ENCODE measurements at places on chromosomes 5 and 9.

DNA sequence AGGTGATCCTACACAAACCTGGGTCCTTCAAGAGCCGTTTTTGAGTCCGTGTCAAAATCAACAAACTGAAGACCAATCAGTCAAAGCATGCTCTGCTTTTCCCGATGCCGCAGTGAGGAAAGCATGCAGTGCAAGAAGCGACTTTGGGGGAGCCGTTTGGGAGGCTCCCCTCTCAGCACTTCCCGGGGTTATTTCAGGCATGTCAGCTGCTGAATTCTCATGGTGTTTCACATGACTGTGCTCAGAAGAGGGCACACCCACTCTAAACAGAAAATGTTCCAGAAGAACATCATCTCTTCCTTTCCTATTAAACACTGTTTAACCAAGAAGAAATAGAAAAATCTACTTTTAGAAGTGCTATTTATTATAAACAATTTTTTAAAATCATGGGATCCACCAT, 125.5 kb downstream of the EPB41L4A start:
- DNase-seq: no peak

GRCh38 chr5:136090319-136090718, 42.3 kb upstream of the SMAD5 start:
- no peak for DNase-seq

- DNase-seq: no peak
Measured at GRCh38 chr5:140346348-140347221, at the start of gene HBEGF. HBEGF (minus strand) TSS chr5:140346603; CDS start chr5:140346328, 275 bp downstream.

DNA sequence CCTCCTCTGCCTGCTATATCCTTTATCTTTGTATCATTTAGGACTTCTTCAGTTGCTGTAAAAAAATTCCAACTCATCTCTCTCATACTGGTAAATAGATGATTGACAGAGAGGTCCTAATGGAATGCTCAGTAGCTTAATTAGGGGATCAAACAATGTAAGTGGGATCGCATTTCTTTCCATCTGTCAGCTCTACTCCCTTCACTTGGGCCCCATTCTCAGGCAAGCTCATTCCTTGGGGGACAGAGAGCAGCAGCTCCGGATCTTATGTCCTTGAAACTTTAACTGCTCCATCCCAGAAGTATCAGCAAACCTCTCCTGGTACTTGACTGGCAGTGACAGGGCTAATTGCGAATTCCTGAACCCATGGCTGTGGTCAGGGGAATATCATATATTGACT, 146.7 kb downstream of the YTHDC2 start:
- DNase-seq: no peak

GRCh38 chr5:62138607-62139006, 167.4 kb upstream of the KIF2A start:
- no peak for DNase-seq

DNA sequence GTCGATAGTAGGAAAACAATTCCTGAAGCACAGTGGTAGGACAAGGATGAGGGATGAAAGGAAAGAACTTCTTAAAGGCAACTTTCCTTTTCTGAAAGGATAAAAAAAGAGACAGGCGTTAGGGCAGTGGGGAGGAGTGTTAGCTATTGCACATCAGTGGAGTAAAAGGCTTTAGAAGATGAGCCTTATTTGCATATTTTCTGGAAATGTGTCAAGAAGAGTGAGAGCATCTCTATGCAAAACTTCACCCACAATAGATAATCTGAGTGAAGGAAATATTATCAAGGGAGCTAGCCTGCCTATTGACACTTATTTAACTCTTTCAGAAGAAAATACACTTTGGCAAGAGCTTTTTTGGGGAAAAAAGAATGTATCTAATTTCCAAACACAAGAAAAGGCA, 151.6 kb downstream of the MACIR start:
- DNase-seq: no peak

GRCh38 chr5:124527220-124527991, 219.0 kb downstream of the ZNF608 start:
- DNase-seq: no peak

DNA sequence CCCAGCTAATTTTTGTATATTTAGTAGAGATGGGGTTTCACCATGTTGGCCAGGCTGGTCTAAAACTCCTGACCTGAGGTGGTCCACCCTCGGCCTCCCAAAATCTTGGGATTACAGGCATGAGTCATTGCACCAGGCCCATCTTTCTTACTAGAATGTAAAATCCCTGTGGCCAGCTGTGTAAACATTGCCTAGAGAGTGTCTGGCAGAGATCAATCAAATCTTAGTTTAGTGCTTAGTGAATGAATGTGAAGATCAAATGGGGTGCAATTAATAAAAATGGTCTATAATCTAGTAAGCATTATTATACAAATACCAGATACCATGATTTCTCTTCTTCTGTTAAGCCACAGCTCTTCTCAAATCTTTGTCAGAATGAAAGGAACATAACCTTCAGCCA, 289.9 kb downstream of the KCTD16 start:
- DNase-seq: no peak

DNA sequence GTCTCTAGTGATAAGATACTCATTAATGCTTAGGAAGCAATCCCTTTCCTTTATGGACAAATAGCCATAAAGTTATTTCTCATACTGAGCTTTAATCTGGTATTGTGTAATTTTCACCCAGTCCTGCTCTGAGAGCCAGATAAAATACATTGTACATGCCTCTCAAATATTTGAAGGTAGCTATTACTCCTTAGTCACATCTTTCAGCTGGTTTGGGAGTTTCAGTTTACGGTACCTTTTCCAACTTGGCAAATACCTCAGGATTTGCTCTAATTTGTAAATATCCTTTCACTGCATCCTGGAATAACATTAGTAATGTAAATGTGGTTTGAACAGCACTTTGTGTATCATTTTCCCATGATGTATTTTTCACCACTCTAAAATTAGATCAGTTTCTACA, 47.4 kb downstream of the ABHD17B start:
- DNase-seq: no peak

DNA sequence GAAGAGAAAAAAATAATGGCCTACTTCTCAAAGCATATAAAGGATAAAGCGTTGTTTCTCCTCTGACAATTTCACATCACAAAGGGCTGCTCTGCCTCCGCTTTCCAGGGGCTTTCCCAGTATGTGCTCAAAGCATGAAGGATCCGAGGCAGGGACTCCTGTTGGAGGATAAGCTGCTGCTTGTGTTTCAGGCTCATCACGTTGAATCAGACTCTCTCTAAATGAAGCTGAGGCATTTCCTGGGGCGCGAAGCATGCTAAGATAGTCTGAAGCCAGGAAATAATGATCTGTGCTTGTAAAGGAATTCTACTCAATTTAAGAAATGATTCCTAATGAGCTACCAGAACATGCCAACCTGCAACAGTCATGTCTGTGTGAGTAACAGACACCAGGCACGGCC, 97.5 kb downstream of the MARCHF11 start:
- DNase-seq: no peak

GRCh38 chr5:157665467-157666070, 5.8 kb upstream of the C5orf52 start:
- no peak for DNase-seq

DNA sequence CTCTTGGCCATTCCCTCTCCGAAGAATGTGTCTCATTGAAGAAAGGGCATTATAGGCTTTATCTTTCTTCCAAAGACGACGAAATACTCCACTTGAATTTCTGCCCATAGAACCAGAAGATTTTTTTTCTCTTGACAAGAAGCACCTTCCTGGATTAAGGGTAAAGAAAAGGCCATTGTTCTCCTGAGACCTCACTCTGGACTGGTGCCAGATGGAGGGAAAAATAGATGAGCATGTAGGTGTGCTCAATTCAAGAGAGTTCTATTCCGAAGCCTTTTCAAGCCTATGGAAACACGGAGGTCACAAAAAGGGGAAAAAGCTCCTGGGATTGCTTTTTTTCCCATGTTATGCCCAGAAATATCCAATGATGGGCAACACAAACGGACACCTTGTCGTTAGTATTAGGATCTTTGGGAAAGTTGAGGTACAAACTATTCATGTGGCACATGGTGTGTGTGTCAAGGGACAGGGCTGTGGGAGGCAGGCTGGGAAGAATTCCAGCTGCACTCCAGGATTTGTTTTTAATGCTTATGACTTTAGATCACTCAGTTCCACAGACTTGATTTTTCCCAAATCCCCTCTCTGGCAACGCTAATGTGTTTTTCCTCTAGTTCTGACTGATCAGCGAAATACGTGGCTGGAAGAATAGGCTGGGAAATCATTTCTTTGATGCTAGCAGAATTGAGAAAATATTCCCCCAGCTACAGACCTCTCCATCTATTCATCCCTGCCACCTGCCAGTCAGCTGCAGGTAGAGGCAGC, 89.9 kb downstream of the SIL1 start:
- DNase-seq: no peak

DNA sequence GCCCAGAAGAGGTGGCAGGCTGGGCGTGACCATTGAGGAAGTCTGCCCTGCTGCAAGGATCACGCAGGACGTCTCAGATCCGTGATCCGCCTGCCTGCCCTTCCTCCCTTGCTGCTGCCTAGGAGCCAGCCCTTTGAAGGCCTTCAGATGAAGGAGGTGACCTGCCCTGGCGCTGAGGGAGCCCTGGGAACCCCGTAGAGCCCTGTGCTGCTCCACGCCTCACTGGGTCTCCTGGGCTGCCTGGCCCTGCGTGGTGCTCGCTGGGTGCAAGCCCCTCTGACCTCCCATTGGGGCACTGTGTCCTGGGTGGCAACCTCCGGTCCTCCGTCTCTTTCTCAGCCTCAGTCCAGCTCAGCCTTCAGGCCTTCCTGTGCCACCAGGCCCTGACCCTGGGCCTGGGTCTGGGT, 295.3 kb upstream of the IRX4 start:
- no peak for DNase-seq

DNA sequence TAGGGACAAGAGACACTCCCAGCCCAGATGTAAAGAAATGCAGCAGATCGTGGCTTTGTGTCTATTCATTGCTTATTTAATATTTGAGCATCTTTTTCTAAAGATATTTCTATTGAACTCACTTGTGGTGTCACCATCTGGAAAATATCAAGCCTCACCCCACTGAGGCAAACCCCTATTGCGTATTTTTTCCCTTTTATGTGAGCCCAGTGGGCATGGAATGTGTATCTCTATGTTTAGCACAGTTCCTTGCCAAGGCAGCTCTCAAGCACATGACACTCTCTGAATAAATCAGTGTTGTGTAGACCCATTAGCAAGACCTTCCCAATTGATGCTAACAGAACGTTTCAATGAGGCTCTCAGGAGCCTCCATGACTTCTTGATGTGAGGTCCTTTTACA, 81.6 kb downstream of the TMEM174 start:
- no peak for DNase-seq

DNA sequence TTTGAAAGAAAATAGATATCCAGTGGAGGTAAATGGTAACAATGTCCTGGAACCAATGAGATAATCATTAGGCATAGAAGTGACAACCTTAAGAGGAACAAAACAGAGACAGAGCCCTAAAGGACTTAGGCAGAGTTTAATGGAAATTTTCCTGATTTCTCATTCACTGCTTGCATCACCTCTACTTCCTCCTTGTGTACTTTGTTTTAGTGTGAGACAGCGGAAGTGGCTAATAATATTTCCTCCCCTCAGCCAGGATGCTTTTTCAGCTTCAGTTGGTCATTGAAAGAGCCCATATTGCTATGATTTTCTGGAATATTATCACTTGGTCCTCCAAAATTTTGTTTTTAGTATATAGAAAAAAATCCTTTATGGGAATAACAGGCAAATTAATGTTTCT, 153.4 kb upstream of the MPDZ start:
- no peak for DNase-seq

DNA sequence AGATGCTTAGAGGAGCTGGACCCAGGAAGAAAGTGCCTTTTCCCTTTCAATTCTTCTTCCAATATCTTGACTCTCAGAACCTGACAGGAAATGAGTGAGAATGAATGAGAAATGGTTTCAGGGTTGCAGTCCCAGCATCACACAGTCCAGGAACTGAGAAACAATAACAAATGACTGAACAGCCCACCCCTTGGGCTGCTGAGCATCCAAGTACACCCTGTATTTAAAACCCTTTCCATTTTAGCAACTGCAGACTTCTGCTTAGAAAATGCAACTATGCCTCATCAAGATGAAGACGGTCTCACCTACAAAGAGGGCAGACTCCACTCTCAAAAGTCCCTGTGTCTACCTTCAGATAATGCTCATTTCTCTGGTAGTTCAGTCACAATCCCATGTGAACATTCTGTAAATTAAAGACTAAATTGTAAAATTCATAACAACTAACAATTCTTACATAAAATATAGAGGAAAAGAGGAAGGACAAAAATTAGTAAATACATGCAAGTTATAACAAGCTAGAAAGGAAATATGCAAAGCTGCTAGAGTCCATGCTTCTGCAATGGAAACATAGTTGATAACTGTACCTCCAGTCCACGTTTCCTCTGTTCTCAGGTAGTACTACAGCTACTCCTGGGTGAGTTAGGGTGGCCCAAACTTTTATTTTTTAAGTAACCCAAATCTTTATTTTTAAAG, 316.5 kb downstream of the ICE1 start:
- DNase-seq: no peak

GRCh38 chr9:37412431-37413151, 9.9 kb upstream of the GRHPR start:
- no peak for DNase-seq

- DNase-seq: no peak
Measured at GRCh38 chr9:34501889-34502425, 20.8 kb downstream of the ENHO start.

DNA sequence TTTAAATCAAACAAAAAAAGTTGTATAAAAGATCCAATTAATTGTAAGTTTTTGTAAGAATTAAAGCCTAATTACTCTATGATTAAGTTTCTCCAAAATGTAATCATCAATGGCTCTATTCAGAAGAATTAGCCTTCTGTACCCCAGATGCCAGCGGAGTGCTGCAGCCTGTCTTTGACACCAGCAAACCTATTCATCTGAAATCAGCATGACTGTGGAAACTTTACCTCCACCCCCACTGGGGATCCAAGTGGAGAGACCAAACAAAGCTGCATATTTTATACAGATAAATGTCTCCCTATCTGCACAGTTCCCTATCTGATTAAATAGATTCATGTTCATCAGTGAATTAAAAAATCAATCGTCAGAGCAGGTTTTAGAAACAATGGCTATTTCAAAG, 426.8 kb downstream of the KIAA0825 start:
- no peak for DNase-seq

DNA sequence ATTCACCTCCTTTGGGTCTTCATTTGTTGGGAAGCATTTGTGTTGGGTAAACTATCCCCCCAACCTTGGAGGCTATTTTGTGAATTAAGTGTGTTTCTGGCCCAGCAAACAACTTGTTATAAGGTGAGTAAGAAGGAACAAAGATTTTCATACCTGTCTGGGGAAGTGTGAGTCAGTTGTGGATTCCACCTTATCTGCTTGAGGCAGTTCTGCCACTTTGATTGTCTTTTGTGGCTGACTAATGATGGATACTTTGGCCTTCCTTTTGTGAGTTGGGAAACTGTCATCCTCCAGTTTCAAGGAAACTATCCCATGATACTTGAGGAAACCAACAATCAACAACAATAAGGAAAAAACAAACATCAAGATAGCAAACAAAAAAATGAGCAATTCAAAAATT, 24.6 kb upstream of the CER1 start:
- DNase-seq: no peak

DNA sequence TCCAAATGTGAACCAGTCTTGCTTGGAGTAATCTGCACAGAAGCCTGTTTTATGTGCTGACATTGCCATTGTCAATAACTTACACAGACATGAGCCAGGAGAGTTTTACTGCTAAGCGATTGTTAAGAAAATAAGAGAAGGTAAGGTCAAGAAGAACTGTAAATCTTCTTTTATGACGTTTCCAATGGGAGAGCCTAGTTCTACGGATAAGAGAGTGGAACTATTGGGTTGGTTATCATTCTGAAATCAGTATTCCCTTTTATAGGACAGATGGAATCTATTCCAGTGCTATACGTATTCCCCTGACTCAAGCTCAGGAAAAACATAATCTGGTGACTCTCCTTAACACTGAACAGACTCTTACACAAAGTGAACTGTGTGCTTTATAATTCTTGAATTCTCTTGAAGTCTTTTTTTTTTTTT, 137.9 kb upstream of the OTULINL start:
- DNase-seq: no peak

Data from stimulated activated CD4-positive, alpha-beta T cell treated with anti-CD3 and anti-CD28 coated beads, TNF-alpha, amount 100 ng/mL, for 48 hours (primary cell).